ENCODE measurements at places on chromosomes 16 and 17.

DNA sequence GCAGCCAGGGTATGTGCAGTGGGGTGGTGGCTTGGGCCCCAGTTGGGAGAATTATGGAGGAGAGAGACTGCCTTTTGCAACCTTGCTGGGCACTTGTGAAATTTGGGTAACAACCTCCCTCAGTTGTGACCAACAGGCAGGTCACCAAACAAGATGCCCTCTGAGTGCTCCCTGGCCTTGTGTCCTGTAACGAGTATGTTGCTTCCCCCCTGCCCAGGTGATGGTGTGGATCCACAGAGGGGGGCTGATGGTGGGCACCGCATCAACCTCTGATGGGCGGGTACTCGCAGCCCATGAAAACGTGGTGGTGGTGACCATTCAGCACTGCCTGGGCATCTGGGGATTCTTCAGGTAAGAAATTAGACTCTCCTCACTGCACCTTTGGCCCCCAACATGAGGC, 74.3 kb downstream of the SLC6A2 start:
- DNase-seq, result no peak

DNA sequence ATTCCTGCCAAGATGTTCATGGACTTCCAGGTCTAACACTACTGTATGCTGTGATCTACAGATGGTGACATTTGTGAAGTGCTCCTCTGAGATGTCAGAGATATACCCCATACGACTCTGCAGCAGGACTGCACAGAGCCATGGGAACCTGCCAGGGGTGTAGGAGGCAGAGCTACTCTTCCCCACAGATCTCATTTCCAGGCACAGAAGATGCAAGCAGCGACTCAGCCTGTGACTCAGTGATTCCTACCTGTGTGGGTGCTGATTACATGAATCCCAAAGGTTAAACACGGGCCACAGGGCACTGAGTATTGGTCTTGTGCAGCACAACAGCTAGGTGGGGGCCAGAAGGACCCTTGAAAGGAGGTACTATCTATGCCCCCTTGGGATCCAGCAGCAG, 137.0 kb upstream of the SOX9 start:
- DNase-seq, result no peak

- DNase-seq, result no peak
Measured at GRCh38 chr17:80125656-80126448, 21.1 kb downstream of the EIF4A3 start.

- no peak for DNase-seq
Measured at GRCh38 chr17:27511168-27511883, 55.1 kb downstream of the KSR1 start.

- DNase-seq, result no peak
Measured at GRCh38 chr16:1688807-1689560, 10.9 kb downstream of the JPT2 start.

DNA sequence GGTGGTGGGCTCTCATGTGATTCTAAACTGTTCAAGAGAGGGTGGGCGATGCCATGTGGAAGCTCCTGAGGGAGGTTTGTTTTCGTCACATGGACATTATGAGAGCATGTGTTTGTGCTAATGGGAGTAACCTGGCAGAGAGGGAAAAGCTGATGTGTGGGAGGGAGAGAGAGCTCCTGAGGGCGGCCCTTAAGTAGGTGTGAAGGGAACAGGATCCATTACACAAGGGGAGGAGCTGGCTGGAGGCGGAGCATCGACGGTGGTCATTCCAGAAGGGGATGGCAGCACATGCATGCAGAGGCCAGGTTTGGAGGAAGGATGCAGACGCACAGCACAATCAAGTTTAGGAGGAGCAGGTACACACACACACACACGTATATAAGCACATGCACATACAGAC, 197.5 kb downstream of the RPTOR start:
- no peak for DNase-seq

- no peak for DNase-seq
Measured at GRCh38 chr17:30519707-30520106, 42.5 kb downstream of the GOSR1 start.

All from NCI-H524 (cell line).